ENCODE measurements at places on chromosomes 3 and 15.

DNA sequence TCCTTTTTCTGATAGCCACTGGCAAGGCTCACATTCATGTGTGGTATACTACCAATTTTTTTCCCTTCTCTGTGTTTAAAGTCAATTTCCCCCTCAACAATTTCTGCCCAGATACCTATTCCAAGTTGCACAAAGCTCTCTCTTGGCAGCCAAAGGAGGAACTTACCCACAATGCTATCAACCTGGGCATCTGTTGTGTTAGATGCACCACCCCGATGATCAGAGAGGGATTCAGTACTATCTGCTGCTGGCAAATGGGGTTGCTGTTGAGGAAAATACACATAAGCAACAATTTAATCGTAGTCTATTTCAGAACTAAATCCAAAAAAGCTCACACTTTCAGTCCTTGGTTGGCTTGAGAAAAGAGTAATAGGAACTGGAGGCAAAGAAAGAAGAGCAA, 46.1 kb downstream of the AAGAB start:
- no peak for DNase-seq

DNA sequence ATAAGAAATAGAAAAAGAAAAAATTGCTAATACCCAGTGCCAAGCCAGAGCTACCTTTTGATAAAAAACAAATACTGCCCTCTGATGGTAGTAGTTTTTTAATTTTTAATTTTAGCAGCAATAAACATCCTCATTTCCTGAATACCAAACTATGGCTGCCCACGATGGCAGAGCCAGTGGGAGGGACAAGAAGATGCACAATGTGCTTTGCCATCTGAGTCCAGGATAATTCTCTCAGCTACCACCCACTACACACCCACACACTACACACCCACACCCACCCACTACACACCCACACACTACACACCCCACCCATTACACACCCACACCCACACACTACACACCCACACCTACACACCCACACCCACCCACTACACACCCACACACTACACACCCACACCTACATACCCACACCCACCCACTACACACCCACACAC, 17.8 kb downstream of the CEP19 start:
- DNase-seq: no peak

DNA sequence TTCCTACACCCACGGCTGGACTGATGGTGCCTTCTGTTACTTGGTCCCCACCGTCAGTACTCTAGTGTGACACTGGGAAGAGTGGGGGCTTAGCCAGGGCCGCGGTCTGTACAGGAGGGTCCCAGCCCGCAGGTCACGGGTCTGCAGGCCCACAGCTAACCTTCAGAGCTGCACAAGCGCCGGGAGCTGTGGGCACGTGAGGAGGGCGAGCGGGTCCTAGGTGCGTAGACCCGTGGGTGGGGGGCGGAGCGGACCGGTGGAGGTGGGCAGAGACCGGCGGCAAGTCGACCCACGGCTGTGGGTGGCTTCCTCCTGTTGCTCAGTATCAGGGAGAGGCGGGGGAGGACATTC, 1.2 kb downstream of the TNFAIP8L3 start:
- DNase-seq: no peak

- no peak for DNase-seq
These were observed 28.6 kb upstream of the ZSCAN2 start for GRCh38 chr15:84572231-84572630.

GRCh38 chr15:64455961-64456371, 4.4 kb upstream of the ZNF609 start:
- no peak for DNase-seq

DNA sequence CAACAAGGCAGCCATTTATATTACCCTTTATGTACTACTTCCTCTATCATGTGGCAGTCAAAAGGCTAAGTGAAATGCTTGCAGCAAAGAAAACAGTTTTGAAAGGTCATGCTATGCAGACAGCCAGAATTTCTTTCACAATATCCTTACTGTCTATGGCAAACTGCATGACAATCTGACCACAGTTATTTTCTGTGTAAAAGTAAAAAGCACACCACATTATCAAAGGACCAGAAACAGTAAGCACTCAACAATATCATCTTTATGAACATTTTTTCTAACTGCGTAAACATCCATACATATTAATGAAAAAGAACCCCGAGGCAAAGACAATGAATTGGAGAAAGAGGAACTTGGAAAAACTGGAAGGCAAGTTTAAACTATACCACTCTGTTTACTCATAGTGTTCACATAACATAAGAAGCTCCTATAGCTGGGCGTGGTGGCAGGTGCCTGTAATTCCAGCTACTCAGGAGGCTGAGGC, 47.9 kb downstream of the PIK3CB start:
- DNase-seq: no peak

All from stimulated activated CD8-positive, alpha-beta memory T cell treated with anti-CD3 and anti-CD28 coated beads, Interleukin-4, amount 100 ng/mL, for 24 hours (primary cell).